ENCODE measurements at places on chromosomes 16 and 17.

GRCh38 chr17:4610162-4610561 is 25.8 kb downstream of the SMTNL2 start:
- no peak for DNase-seq

DNA sequence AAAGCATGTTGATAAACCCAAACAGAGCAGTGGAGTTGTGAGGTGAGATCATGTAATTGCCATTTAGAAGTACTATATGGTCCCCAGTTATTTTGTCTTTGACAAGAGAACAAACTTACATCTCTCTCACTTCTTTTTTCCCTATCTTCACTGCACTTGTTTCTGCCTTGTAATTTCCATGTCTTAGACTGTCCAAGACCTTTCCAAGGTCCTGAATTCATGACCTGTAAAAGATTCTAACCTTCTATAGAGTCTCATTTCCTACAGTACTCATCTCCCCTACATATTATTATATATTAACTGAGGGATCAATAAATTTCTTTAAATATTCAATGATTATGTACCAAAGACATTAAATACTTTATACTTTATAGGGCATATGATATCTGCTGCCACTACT is 295.3 kb upstream of the KIF2B start:
- DNase-seq: no peak

GRCh38 chr17:46109603-46110189 is 83.5 kb downstream of the KANSL1 start:
- DNase-seq: no peak

GRCh38 chr17:60138769-60139437 is 10.9 kb upstream of the CA4 start:
- no peak for DNase-seq

GRCh38 chr17:17042384-17042736 is at the start of gene MPRIP:
Gene MPRIP (plus strand): TSS chr17:17042457. CDS start chr17:17042849, 392 bp downstream.
- DNase-seq: no peak

DNA sequence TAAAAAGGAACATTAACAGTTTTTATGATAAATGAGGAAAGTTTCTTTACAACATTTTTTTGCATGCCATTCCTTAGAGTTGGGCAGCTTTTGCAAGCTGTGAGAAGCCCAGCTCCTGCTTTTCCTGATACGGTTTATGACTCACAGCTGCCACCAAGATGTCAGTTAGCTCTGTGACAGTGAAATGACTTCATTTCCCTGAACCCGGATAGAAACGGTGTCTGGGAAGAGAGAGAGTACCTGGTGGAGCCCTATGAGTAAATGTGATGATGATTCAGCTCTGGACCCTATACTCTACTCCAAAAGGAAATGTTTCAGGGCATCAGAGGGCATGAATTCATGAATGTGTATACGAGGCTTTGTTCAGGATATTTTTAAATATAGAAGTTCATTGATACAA is 366.3 kb upstream of the HSBP1 start:
- DNase-seq: no peak

GRCh38 chr17:32118835-32119234 is 23.5 kb upstream of the RHOT1 start:
- DNase-seq: no peak

- no peak for DNase-seq
Measured at GRCh38 chr16:9098377-9099090, 7.1 kb downstream of the HAPSTR1 start.

GRCh38 chr17:41333836-41334235 is 16.8 kb downstream of the KRT33A start:
- DNase-seq: no peak

DNA sequence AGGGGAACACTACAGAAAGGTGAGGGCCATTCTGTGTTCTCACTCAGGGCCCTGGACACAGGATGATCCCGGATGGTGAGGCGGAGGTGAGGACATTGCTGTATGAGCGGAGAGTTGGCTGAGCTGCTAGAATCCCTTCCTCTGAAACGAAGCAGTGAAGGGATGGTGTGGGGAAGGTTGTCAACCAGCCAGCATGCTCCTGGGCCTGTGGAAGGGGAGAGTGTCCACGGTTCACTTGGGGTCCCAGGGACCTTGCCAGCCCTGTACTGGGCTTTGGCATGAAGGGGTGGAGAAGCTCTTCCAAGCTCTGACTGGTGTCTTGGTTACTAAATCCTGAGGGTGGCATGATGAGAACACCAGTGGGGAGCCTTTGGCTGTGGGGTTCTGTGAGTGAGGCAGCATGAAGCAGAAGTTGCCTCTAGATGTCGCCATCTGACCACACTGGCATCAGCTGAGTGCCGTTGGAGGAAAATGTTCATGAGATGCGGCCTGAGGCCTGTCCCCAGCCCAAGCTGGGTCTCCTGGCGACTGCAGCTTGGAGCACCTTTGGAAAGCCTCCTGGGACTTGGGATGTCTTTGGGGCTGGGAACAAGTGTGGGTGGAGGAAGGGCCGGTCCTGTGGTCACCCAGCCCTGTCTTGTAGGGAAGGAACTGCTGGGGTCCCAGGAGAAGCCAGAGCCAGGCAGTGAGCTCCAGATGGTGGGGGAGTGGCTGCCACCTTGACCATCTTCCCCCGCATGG is 14.8 kb downstream of the PDP2 start:
- DNase-seq: no peak

DNA sequence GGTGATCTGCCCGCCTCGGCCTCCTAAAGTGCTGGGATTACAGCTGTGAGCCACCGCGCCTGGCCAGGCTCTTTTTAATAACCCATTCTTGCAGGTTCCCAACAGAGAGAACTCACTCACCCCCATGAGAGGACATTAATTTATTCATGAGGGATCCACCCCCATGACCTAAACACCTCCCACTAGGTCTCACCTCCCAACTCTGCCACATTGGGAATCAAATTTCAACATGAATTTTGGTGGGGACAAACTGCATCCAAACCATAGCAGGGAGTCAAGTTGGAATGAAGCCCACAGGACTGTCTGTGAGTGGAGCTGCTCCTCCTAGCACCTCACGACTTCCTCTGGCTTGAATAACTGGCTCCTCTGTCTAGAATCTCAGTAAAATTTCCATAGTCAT is 85.5 kb downstream of the WWP2 start:
- no peak for DNase-seq

- no peak for DNase-seq
Measured at GRCh38 chr16:50178491-50178941, 25.4 kb downstream of the TENT4B start.

DNA sequence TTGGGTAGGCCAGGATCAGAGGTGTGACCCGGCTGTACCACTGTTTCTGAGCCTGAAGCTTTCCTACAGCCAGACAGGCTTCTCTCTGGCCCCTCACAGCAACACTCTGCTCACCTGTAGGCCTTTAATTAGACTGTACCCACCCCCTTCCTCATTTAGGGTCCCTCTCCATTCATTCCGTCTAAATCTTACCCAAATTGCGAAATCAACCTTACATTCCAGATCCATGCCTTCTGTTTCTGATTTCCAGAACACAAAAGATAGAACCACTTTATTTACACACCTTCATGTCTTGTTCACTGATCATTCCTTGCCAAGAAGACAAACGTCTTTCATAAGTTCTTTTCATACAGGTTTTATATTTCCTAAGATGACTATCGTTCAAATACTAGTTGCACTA is 160.8 kb downstream of the ZNF18 start:
- no peak for DNase-seq

- no peak for DNase-seq
Measured at GRCh38 chr16:29860218-29860617, 2.8 kb downstream of the CDIPT start.

DNA sequence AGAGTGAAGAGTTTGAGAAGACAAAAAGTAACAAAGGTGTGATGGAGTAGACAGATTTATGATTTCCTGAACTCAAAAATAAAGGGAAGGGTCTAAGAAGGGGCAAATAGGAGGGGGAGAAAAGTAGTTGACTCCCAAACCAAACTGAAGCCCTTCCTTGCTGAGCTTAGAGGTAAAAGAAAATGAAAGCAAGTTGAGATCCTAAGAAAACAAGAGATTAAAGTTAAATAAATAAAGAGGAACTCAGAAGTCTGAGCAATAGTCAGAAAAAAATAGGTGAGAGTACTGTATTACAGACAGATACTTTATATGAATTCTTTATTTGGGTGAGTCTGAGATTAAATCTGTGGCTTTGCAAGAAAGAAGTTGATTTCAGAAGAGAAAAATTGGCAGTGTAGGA is 3.3 kb upstream of the PSMD12 start:
- no peak for DNase-seq

- peak; percentile 28 for DNase-seq
Measured at GRCh38 chr17:57130708-57131461, 45.8 kb downstream of the AKAP1 start.

GRCh38 chr17:49486012-49486641 is 9.0 kb upstream of the NGFR start:
- no peak for DNase-seq

DNA sequence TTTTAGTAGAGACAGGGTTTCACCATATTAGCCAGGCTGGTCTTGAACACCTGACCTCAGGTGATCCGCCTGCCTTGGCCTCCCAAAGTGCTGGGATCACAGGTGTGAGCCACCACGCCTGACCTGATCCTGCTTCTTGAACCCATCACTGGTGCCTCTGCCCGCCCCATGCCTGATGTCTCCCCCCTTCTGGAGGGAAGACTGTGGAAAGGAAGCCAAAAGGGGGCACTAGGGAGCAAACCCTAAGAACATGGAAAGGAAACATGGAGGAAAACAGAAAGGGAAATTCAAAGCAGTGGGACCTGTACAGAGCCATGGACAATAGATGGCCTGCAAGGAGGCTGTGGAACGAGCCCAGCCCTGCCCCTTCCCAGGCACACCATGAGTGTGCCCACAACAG is 31.1 kb upstream of the FASN start:
- no peak for DNase-seq

GRCh38 chr16:11560701-11561453 is 25.8 kb downstream of the LITAF start:
- DNase-seq: no peak

DNA sequence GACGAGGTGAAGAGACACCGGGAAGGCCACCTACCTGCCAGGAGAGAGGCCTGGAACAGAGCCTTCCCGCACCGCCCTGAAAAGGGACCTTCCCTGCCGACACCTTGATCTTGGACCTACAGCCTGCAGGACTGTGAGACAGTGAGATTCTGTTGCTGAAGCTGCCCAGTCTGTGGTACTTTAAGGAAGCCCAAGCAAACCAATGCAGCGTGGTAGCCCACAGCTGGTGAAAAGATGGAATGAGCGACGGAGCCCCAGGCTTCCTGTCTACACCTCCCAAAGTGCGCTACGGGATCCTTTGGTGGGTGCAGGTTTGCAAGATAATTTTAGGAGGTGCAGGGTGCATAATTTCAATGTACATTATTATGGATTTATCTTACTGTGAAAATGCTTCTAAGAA is 33.9 kb downstream of the TNFRSF13B start:
- DNase-seq: no peak

GRCh38 chr17:19316761-19317358 is 45.7 kb downstream of the B9D1 start:
- no peak for DNase-seq

GRCh38 chr16:4859190-4859899 is 12.1 kb downstream of the UBN1 start:
- no peak for DNase-seq

GRCh38 chr17:29927546-29927945 is 2.5 kb downstream of the SSH2 start:
- no peak for DNase-seq

DNA sequence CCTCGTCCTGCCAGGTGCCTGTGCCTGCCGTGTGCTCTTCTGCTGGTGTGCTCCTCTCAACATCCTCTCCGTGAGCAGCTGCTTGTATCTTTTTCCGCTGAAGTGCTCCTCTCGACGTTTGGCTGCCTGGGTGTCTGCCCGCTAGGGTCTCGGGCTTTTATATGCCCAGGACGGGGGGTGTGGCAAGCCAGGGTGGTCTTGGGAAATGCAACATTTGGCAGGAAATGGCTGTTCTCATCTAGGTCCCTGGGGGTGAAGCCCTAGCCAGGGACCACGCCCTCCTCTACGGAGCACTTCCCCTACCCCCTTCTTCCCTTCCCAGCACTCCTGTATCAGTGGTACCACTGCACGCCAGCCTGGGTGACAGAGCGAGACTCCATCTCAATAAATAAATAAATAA is 49.4 kb downstream of the IQCK start:
- DNase-seq: no peak

GRCh38 chr17:82386255-82386831 is 14.8 kb downstream of the UTS2R start:
- DNase-seq: no peak

GRCh38 chr16:24993722-24994686 is 21.2 kb downstream of the ARHGAP17 start:
- DNase-seq: peak; percentile 83

DNA sequence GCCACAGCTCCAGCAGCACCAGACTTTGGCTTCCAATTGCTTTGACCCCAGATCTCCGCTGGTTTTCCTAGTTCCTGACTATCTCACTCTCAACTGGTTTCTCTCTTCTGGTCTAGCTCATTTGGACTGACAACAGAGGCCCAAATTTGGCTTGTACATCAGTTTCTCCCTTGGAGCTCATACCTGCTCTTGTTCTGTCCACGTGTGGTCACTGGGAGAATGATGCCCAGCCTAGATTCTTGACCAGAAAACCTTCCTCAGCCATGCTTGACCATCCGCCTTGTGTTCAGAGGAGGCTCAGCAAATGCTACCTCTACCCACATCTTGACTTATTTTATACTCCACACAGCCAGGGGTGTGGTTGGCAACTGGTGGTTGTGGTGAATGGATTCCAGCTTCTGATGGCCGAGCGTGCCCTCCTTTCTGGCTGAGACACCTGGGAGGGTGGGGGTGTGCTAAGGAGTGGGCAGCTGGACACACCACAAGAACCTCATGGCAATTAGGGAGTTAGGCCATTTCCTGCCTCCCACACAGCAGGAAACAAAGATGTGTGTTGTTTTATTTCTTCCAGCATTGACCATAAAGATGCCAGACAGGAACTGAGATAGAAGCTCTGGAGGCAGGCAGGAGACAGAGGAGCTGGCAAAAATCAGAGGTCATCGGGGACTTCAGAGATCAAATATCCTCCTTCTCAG is 93.8 kb upstream of the FAM20A start:
- DNase-seq: no peak

DNA sequence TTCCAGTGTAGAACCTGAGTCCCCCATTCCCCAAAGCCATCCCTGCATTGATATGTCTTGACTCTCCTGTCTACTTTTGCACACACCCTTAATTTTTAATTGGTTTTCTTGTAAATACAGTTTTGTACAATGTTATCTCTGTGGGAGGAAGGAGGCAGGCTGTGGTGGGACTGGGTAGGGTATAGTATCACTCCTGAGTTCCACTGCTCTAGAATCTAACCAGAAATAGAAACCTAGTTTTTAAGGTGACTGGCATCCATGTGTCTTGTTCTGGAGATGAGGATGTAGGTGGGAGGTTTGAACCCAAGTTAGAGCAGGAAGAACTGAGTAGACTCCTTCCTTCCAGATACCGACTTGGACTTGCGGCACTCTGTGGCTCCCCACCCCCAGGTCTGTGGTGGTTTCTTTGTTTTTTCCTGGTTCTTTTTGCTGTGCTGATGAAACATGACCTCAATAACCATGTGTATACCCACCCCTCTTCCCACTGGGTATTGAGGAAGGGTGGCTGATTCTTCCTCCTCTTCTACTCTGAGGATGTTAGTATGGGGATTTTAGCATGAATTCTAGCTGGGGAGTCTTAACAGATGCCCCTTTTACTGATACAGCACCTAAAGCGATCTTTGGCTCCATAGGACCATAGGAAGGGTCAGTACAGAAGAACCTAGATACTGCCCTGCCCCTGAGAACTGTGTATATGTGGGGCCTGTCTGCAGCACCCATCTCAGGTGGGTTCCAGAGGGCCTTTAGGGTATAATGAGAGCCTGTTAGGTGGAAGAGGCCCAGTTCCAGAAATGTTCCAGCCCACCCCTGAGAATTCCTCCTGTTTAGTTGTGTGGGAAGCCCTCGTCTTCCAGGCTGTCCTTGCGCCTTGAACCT is 48.7 kb downstream of the SF3B3 start:
- DNase-seq: no peak
